ENCODE measurements at places on chromosomes 2 and 18.

DNA sequence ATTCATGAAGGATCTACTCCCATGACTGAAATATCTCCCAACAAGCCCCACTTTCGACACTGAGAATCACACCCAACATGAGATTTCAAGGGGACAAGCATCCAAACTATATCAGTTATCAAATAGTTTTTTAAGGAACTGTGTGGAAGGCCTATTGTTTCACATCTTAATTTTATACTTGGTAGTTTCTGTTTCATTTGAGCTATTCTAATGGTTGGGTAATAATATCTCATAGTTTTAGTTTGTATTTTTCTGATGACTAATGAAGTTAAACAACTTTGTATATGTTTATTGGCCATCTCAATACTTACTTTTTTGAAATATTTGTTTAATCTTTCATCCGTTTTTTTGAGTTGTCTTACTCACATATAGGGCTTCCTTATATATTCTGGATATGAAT, 135.0 kb downstream of the SCG2 start:
- no peak for DNase-seq
- H3K27ac ChIP-seq, result no peak overlapping the region
- H3K4me1 ChIP-seq, result no peaks in the 10 kb centered on the region
- H3K27me3 ChIP-seq, result no peaks in the 10 kb centered on the region
- H3K36me3 ChIP-seq, result peaks cover 8% of the 10 kb centered on the region

DNA sequence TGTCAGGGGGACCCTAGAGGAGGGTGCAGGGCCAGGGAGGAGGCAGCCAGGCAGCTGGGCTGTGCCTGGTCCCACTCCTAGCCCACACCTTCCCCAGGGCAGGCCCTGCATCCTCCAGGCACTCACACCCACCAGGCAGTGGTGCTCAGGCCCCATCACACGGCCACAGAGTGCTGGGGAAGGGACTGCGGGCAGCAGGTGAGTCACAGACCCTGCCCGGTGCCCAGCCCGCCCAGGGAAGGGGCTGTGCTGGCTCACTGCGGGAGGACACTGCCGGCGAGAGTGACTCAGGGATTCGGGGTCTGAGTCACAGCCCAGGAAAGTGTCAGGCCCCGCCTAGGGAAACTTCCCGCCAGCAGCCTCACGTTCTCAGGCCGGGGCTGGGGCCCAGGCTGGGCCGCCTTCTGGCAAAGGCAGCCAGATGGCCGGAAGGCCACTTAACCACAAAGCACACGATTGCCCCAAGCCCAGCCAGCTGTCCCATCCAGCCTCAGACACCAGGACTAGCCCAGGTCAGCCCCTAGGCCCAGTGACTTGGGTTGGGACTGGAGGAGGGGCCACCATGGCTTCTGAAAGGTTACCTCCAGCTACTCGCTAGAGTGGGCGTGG, 42.2 kb downstream of the BIN1 start:
- no peak overlapping the region for H3K4me3 ChIP-seq
- H3K36me3 ChIP-seq, result peaks cover 9% of the 10 kb centered on the region
- H3K27me3 ChIP-seq, result no peaks in the 10 kb centered on the region

GRCh38 chr2:233572468-233572867, 5.9 kb upstream of the USP40 start:
- no peak overlapping the region for H3K4me3 ChIP-seq
- DNase-seq, result no peak
- no peak overlapping the region for H3K27ac ChIP-seq

GRCh38 chr2:241724975-241725870, 9.2 kb upstream of the D2HGDH start:
- no peaks in the 10 kb centered on the region for H3K27me3 ChIP-seq
- no peak for DNase-seq
- H3K4me1 ChIP-seq, result no peaks in the 10 kb centered on the region
- H3K4me3 ChIP-seq, result no peak overlapping the region
- H3K27ac ChIP-seq, result no peak overlapping the region

Data from H9 (cell line).